ENCODE measurements at places on chromosomes 1 and 21.

GRCh38 chr1:29859126-29859525 is 622.8 kb downstream of the PTPRU start:
- DNase-seq, result no peak

- no peak for DNase-seq
These were observed 39.5 kb upstream of the STMN1 start for GRCh38 chr1:25945761-25946160.

DNA sequence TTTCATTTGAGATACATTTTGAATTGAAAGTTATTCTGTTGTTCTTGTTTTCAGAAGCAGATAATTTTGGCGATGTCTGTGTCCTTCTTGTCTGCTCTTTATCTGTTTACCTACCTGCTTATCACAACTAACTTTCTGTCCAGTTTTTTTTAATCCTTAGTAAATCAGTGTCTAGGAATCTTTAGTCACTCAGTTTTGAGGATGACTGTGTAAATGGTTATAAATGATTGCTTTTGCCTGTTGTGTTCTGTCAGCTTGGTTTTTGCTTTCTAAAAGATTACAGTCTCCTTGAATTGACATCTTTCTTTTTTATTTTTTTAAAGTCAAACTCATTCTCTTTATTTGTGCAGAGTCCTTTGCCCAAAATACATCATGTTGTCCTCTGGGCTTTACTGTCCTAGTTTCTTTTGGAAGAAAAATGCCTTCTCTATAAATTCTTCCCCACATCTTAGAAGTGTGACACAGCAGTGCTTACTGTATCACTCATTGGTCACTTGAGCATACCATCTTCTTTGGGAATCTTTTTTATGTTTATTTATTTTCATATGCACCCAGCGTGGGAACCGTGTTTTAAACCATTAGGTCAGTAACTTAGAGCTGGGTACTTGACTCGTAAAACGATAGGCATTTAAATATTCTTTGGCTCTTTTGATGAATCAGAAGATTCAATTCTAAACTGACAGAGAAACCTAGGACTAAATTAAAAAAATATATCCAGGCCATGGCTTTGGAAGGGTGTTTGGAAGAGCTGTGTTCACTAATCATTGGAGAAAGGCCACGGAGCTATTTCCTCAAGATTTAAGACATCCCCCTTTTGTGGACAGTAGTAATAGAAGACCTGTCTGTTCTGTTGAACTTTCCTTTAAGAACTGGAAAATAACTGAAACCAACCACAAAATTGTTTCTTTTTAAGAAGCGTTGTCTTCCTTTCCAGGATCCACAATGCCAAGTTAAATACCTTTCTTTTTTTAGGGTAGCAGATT is 20.9 kb downstream of the LAMC1 start:
- no peak for DNase-seq

- no peak for DNase-seq
These were observed 130.6 kb downstream of the HHIPL2 start for GRCh38 chr1:222417264-222417663.

GRCh38 chr1:153567621-153568366 is 2.1 kb upstream of the S100A2 start:
- DNase-seq, result no peak

- DNase-seq, result no peak
These were observed 30.4 kb upstream of the CNTN2 start for GRCh38 chr1:205012391-205013140.

GRCh38 chr1:46983166-46983829 is 40.2 kb upstream of the CYP4X1 start:
- no peak for DNase-seq

DNA sequence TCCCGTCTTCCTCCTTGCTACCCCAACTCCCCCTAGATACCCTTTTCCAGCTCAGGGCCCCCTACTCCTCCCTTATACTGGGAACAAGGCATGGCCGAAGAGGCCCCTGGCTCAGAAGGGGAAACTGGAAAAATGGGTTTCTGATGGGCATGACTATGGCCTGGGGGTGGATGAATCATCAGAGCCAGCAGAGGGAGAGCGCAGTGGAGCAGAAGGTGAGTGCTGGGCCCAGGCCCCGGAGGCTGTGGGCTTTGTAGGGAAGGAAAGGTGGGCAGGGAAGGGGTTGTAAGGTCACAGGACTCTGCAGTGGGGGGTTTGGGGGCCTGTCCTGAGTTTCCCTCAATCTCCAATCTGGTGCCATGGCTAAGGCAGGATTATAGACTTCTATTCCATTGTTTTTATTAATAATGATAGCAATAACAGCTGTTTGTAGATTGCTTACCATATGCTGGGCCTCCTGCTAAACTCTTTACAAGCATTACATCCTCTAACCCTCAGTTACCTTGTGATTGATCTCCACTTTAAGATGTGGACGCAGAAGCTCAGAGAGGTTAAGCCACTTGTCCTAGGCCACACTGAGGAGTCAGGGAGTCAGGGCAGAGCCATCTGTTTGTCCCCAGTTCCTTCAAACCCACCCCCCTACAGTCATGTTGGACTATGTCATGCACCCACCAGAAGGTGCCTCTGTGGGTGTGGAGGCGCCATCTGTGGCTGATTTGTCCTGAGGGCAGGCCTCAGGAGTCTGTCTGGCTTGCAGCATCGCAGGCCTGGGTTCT is 36.2 kb upstream of the ZNF362 start:
- no peak for DNase-seq

- peak; percentile 80 for DNase-seq
These were observed 19.1 kb downstream of the RAB7B start for GRCh38 chr1:205983925-205984725.

DNA sequence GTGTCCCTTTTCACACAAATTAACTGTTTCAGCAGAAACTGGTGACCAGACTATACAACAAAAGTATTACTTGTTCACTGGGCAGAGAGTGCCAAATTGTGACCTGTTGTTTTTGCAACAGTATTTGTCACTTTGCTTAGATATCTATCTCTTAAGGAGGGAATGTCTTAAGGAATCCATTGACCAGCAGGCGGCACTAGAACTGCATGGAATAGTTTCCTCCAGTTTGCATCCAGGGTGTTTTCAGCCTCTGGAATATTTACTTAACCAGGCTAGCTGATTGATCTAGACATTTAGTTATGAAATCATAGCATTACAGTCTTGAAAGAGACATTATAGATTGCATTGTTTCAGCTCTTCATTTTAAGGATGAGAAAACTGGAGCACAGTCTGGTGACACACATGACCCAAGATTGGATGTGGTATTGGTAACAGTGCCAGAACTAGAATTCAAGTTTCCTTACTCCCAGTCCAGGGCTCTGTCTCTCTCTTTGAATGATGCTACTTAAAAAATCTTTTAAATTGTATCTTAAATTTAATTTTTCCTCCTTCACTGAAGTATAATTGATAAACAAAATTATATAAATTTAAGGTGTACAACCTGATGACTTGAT is 16.9 kb downstream of the RPTN start:
- DNase-seq, result peak; percentile 68

GRCh38 chr1:92949937-92950817 is 11.1 kb downstream of the DIPK1A start:
- no peak for DNase-seq

DNA sequence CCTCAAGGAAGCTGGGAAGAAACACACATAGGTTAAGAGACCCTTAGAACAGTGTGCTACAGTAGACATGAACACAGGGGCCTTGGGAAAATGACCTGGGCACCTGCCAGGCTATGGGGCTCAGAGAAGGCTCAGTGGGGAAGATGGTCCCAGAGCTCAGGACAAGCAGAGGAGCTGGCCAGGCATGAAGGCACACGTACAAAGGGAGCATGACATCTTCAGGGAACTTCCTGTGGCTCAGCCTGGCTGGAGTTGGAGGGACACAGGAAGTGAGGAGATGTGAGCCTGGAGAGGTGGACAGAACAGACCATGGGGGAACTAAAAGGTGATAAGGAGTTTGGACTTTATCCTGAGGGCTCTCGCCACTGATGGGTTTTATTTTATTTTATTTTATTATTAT is 3.8 kb upstream of the SLC50A1 start:
- no peak for DNase-seq

DNA sequence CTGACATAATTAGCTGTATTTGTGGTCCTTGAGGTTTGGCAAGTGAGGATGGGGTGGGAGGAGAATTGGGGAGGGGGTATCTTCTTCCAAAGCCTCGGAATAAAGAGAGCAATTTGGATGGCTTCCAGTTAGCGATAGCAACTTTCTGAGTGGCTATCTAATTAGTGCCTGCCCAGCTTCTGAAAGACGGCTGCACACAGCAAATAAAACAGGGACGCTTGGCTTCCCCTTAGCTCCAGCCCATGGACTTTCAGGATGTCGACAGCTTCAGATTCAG is 31.1 kb downstream of the KLHDC7A start:
- DNase-seq, result no peak
